Kidney epithelial cell (primary cell): ENCODE measurements at places on chromosomes 5 and 9.
A peak's percentile ranks its signal among the peaks of the same experiment; 100 is the strongest.

- DNase-seq, result no peak
Observed at GRCh38 chr9:114909661-114910060, 20.7 kb downstream of the TNFSF8 start.

- DNase-seq, result no peak
Observed at GRCh38 chr5:72180925-72181324, 73.7 kb downstream of the MAP1B start.

GRCh38 chr5:87300744-87301143 is 33.1 kb downstream of the RASA1 start:
- DNase-seq, result peak; percentile 90

DNA sequence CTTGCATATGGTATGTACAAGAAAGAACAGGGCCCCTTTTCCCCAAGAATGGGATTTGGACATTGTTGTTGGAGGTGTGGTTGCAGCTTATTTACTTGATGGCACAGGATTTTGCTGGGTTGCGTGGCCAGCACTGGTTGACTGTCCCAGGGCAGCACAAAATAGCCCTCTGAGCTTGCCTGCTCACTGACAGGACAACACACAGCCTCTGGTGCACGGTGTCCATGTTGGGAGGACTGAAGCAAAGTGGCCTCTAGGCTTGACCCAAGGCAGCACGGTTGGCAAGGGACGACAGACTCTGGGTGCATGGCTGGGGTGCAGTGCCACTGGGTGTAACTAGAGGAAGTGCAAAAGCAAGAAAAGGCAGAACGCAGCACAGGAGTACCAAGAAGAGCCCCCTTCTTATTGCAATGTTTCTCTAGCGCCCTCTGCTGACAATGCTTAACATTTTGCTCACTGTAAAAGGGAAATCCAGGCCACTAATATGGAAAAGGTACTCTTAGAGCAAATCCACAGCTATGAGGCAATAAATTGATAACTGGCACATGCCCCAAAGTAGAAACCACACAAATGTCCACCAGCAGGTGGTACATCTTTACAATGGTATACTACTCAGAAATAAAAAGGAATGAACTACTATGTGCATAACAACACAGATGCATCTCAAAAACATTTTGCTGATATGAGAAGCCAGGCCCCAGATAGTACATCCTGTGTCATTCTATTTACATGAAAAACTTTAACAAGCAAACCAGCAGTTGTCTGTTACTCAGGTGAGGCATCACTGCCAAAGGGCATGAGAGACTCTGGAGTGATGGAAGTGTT is 47.4 kb upstream of the BARX1 start:
- DNase-seq, result no peak

DNA sequence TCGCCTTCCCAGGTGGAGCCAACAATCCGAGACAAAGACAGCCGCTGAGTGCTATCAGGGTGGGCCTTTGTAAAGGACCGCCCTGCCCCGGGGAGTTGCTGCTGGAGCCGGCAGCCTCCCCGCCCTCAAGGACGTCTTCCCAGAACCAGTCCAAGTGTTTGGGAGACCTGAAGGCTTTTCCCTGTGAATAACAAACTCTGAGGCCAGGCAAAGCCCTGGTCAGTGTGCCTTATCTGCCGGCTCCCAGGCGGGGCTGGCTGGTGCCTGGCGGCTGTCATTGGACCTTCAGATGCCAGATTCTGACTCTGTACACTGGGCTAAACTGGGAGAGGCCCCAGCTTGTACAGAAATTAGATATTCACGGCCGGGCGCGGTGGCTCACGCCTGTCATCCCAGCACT is 2.1 kb downstream of the SLC9A3 start:
- no peak for DNase-seq

DNA sequence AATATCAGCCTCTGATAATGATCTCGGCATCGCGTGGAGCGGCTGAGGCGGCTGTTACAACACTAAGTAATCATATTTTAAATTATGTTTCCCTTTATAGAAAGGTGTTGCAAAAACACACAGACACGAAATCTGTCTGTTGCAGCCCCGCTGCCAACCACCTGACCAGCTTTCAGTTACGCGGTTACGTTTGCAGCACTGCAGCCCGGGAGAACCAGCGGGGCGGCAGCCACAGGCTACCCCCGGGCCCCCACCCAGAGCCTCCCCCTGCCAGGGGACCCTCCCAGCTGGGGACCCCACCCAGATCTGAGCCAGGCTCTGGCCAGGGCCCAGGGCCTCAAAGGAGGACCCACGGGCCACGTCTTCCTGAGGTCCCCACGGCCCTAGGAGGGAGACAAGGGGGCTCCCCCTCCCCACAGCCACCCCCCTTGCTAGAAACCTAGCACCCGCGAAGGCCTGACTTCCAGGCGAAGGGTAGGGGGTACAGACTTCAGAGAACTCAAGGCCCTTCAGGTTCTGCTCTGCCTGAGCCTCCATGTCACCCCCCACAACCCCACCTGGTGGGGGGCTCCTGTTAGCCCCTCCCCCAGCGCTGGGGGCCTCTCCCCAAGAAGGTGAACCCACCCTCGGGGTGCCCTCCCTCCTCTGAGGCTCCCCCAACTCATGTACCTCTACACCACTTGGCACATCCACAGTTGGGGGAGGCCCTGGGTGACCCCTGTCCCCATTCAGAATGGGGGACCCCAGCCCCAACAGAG is 6.0 kb downstream of the NACC2 start:
- no peak for DNase-seq

DNA sequence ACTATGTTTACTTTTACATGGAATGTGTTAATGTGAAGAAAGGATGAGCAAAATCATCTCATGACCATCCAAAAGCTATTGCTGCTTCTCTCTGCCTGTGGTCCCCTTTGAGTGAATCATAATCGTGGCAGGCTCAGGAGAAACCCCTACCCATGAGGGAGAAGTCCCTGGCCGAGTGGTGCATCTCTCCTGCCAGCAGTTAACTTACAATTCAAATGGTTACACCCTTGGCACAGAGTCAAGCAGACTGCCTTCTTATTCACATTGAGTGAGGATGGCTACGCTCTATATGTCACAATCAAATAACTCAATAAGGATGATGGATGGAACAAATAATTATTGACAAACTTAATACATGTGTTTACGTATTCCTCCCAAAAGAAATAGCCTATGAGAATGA is 179.1 kb downstream of the FGF1 start:
- no peak for DNase-seq

DNA sequence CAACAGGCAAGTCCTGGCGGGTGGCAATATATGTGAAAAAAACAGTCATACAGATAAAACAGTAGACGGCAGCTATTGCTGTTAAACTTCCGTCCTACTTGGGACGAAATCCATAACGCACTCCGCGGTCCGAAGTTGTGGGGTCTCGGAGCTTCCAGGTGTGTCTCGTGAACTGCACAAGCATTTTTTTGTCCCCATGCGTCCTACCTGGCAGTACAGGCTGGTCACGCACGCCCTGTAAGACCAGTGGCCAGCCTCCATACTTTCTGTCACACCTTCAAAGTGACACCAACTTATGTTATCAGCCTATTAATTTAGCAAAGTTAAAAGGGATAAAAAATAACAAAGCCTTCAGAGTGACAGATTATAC is 51.3 kb downstream of the TGFBI start:
- no peak for DNase-seq
